Mesendoderm (in vitro differentiated cells): ENCODE measurements at places on chromosomes 3 and 15.

DNA sequence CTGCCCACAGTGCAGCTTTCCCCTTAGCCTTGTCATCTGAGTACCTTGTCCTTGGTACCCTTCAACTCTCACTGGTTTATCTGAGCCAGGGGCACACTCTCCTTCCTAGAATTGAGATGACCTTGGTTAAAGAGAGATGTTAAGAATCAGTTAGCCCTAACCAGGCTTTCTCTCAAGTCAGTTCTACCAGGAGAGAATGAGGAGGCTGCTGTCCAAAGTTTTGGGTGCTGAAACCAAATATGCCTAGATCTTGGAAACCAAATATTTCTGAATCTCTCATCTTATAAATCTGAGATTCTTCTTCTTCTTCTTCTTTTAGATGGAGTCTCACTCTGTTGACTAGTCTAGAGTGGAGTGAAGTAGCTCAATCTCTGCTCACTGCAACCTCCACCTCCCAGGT, 12.0 kb upstream of the CTXND1 start:
- no peaks in the 10 kb centered on the region for H3K36me3 ChIP-seq
- peak; percentile 23 for DNase-seq
- H3K27me3 ChIP-seq = no peaks in the 10 kb centered on the region
- no peak overlapping the region for H3K27ac ChIP-seq

GRCh38 chr15:92061511-92062195, 208.1 kb downstream of the SLCO3A1 start:
- DNase-seq = no peak
- no peaks in the 10 kb centered on the region for H3K36me3 ChIP-seq
- H3K4me1 ChIP-seq = no peaks in the 10 kb centered on the region

DNA sequence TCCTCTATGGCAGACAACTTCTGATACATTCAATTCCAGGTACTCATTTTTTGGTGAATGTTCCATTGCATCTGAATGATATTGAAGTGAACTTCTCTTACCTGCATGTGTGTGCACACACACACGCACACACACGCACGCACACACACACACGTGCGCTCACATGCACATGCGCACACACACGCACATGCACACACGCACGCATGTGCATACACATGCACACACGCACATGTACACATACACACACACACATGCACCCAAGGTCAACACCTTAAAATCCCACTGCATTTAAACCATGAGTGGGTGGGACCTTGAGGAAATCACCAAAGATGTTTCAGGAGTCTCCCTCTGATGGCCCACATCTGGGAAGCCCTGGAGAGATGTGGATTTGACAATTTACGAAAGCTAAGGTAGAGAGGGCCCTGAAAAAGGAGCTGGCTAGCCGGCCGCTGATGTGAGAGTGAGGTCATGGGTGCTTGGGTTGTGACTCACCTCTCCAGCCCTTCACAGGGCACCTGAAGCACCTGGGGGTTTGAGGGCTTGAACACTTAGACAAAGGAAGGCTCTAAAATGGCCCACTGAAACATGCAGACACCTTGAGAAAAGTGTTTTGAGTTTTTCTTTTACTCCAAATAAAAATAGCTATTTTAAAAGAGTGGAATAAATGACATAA, 269.1 kb upstream of the LRRFIP2 start:
- H3K27ac ChIP-seq = no peak overlapping the region
- H3K36me3 ChIP-seq = no peaks in the 10 kb centered on the region
- H3K4me1 ChIP-seq = no peaks in the 10 kb centered on the region
- no peaks in the 10 kb centered on the region for H3K27me3 ChIP-seq

GRCh38 chr3:132318451-132318850, 1.2 kb downstream of the ACP3 start:
- H3K27me3 ChIP-seq = no peaks in the 10 kb centered on the region
- DNase-seq = no peak
- peaks cover 2% of the 10 kb centered on the region for H3K4me1 ChIP-seq

DNA sequence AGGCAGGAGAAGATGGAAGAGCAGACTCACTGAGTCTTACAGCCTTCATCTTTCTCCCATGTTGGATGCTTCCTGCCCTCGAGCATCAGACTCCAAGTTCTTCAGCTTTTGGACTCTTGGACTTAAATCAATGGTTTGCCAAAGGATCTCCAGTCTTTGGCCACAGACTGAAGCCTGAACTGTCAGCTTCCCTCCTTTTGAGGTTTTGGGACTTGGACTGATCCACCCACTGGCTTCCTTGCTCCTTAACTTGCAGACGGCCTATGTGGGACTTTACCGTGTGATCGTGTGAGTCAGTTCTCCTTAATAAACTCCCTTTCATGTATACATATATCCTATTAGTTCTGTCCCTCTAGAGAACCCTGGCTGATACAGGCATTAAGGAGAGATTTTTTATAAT, 62.4 kb upstream of the TNIK start:
- H3K27ac ChIP-seq = no peak overlapping the region
- no peak for DNase-seq
- no peaks in the 10 kb centered on the region for H3K36me3 ChIP-seq
- no peak overlapping the region for H3K4me3 ChIP-seq
